ENCODE measurements at places on chromosomes 6 and 20.

- peak; percentile 44 for DNase-seq
Observed at GRCh38 chr6:159929819-159930218, 39.0 kb downstream of the MAS1 start.

- DNase-seq, result no peak
Observed at GRCh38 chr6:16850681-16851026, 89.4 kb upstream of the ATXN1 start.

DNA sequence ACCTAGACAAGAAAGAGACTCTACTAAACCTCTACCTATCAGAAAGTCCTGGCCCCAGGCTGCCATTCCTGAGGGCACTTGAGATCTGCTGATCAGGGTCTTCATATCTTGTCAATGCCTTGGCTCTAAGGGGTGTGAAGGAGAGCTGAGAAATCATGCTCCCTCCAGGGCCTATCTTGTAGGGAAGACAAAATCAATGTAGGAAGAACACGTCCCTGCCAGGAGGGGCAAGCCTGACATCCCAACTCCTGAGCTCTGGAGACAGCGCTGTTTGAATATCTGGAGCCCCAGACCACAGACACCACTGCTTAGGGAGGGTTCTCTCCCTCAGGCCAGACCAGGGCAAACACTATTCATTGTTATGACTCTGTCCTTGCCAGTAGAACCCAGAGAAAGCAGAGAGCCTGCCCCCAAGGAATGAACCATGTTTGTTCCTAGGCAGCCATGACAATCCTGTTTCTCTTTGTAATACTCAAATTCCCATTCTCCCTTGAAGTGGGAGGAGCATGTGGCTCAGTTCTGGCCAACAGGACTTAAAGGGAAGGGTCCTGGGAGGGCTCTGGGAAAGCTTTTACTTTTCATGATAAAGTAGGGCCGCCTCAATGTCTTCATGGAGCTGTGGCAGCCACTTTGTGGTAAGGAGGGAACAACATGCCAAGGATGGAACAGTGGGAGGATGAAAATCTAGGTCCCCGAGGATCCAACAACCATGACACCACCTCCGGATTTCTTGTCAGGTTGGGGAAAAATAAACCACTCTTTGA is 1.8 kb upstream of the FASTKD5 start:
- no peak for DNase-seq

- no peak for DNase-seq
Observed at GRCh38 chr6:156421933-156422332, 355.2 kb upstream of the ARID1B start.

DNA sequence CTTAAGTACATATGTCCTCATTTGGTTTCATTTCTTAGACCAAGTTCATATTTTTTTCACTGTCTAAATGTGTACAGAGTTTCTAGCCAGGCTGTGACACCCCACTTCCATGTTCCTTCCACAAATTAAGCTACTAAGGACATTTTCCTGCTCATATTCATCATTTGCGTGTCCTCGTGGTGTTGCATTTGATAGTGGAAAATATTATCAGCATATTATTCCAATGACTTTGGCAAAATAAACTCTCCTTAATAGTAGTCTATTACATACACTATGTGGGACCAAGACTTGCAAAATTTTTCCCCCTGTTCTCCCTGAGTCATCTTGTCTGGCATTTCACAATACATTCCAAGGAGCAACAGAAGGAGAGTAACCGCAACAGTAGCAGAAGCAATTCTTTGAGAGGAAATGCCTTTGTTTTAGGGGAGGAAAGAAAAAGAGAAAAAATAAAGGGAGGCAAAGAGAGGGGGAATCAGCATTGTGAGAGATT is 599.2 kb downstream of the COL12A1 start:
- no peak for DNase-seq
